ENCODE measurements at places on chromosomes 4 and X.

- no peak for DNase-seq
Measured at GRCh38 chr4:38802561-38803355, 1.8 kb downstream of the TLR1 start.

- no peak for DNase-seq
Measured at GRCh38 chrX:30156880-30157560, 58.3 kb upstream of the MAGEB2 start.

DNA sequence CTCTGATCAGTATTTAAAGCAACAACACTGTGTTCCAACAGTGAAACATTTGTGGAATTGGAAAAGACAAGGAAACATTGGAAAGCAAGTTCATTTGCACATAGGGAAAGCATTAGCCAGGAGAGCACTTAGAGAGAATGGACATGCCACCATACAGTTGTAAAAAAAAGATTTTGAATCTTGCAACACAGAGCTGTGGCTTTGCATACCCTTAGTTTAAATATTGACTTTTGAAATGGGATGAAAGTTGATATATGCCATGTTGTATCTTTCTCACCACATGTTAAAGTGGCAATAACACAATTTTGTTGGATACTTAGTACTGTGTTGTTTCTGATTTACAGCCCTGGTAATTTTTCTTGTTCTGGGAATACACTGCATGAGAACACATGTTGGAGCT lies 208.1 kb downstream of the BMPR1B start:
- DNase-seq = no peak

DNA sequence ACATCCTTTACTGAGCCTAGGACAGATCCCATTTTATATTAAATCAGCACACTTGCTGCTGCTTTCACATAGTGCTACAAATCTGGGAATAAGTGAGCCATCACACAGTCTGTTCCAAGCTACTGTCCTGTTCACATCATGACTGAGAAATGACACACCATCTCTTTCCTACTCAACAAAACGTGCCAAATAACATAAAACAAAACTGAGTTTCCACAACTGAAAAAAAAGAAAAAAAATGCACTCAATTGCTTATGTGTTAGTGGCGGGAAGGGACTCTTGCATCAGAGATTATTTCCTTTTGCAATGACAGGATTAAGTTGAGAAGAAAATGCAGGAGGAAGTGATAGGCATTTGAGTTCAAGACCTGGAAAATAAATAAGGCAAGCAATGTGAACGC lies 109.0 kb downstream of the SHROOM4 start:
- DNase-seq = peak; percentile 20

DNA sequence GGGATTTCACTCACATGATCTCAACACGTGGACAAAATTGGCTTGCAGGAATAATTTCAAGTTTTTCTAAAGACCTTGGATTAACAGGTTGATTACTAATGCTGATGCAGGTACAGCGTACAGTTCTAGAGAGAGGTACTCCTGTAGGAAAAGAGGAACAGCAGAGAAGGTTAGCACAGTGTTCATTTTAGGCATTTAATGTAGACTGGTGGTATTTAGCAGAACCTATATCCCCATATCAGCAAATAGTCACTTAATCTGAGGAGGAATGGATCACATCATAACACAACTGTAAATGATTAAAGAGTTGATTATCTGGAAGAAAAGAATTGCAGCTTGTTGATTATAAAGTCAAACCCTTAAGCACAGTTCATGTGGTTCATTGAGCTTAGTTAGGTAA lies 620 bp downstream of the CXCL10 start:
- DNase-seq = no peak

DNA sequence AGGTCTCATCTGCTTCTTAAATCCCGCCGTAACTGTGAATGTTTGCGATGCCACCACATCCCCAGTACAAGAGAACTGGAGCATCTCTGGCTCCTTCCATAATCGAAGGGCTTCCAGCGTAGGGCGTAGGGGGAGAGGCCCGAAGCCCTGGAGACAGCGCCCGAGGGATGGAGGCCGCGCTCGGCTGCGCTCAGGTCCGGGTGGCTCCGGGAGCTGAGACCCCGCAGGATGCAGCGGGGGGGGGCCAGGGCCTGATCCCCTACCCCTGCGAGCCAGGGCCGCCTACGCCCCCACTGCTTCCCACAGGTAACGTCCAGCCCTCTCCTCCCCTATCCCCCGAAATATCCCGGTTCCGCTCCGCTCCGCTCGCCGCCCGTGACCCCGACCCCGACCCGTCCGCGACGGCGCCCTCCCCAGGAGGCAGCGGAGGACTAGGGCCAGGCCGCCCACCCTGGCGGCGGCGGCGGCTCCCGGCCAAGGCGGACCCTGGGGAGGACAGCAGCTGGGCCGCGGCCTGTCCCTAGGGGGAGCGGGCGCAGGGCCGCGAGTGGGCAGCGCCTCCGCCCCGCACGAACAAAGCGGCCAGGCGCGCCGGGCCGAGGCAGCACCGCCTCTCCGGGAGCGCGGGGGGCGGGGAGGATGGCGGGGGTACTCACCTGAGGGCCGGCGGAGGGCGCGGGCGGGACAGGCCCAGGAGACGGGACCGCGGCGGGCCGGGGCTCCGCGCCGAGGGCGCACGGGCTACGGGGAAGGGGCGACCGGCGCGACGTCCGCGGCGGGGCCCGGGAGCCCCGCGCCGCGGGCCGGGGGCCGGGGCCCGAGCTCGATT lies 723 bp downstream of the WDFY3 start:
- DNase-seq = peak; percentile 24

DNA sequence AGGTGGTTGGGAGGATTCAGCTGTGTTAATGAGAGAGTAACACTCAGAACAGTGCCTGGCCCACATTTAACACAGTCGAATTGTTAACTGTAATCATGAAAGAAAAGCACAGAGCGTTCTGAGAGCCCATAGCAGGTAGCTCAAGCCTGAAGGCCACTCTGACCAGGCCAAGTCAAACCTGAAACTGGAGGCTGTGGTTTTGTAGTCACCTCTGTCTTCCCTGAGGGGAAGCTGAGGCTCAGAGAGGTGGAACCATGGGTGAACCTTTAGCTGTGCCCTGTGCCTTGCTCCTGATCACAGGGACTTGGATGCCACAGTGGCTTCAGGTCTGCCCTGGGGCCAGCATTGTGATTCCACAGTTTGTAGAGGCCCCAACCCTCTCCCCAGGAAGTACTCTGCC lies 16.6 kb upstream of the UBA1 start:
- no peak for DNase-seq

Measured in kidney capillary endothelial cell (primary cell).